Lung (tissue), 17 donors: ENCODE measurements at places on chromosomes 7 and 10. TPM values are rescaled to one million over a fixed set of nuclear protein-coding genes. Genes with fewer than 3 reads are reported as not detected.

GRCh38 chr7:43593010-43593409, 10.1 kb downstream of the STK17A start:
- H3K27me3 ChIP-seq, result no peaks in the 10 kb centered on the region
- H3K4me1 ChIP-seq, result no peaks in the 10 kb centered on the region
- no peak overlapping the region for H3K27ac ChIP-seq
- H3K36me3 ChIP-seq, result no peaks in the 10 kb centered on the region
- H3K4me3 ChIP-seq, result no peak overlapping the region
- no peak for DNase-seq

Gene ADAM22
- total RNA-seq, result 1.7 TPM

GRCh38 chr7:13852281-13852968, 137.0 kb downstream of the ETV1 start:
- H3K4me3 ChIP-seq, result no peak overlapping the region
- peaks cover 25% of the 10 kb centered on the region for H3K4me1 ChIP-seq
- no peak overlapping the region for H3K27ac ChIP-seq
- H3K36me3 ChIP-seq, result no peaks in the 10 kb centered on the region
- no peaks in the 10 kb centered on the region for H3K27me3 ChIP-seq
- DNase-seq, result no peak

DNA sequence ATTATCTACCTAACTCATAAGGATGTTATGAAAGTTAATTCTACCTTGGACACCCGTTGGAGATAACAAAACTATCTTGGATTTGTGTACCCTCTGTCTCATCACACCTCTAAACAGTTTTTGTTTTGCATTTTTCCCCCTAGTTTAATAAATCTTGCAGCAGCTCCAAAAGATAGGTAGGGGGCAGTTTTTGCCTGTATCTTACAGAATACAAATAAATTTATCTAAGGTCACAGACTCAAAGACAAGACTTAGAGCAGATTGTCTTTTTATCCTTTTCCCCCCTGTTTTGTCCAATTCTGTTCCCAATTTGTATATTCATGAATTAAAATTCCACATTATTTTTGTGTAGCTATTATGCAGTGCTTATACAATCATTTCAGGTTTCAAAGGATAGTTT, 5.0 kb upstream of the SORCS1 start:
- no peak overlapping the region for H3K27ac ChIP-seq
- H3K36me3 ChIP-seq, result no peaks in the 10 kb centered on the region
- H3K27me3 ChIP-seq, result peaks cover 31% of the 10 kb centered on the region
- H3K4me1 ChIP-seq, result peaks cover 5% of the 10 kb centered on the region
- no peak for DNase-seq

Gene THNSL1
- 8.6 TPM for total RNA-seq

Gene CC2D2B
- total RNA-seq, result 0.74 TPM

Gene PON1
- 0.20 TPM for total RNA-seq

- no peak for DNase-seq
- no peaks in the 10 kb centered on the region for H3K36me3 ChIP-seq
- no peaks in the 10 kb centered on the region for H3K27me3 ChIP-seq
- H3K4me3 ChIP-seq, result no peak overlapping the region
- no peaks in the 10 kb centered on the region for H3K4me1 ChIP-seq
Measured at GRCh38 chr7:22385326-22385725, 28.4 kb upstream of the RAPGEF5 start.

GRCh38 chr7:139829025-139829774, at the start of gene TBXAS1:
TSS of gene TBXAS1 (plus strand) at chr7:139829264. CDS start at chr7:139829391, 127 bp downstream.
- peak; percentile 85 for DNase-seq
- no peaks in the 10 kb centered on the region for H3K36me3 ChIP-seq
- H3K27me3 ChIP-seq, result no peaks in the 10 kb centered on the region
- H3K27ac ChIP-seq, result no peak within 1 kb of the TSS
- H3K4me3 ChIP-seq, result peak within 1 kb of the TSS; percentile 28

GRCh38 chr7:29488977-29489376, 74.7 kb upstream of the PRR15 start:
- peak; percentile 18 for DNase-seq
- no peak overlapping the region for H3K4me3 ChIP-seq
- H3K36me3 ChIP-seq, result no peaks in the 10 kb centered on the region
- H3K27me3 ChIP-seq, result peaks cover 4% of the 10 kb centered on the region

DNA sequence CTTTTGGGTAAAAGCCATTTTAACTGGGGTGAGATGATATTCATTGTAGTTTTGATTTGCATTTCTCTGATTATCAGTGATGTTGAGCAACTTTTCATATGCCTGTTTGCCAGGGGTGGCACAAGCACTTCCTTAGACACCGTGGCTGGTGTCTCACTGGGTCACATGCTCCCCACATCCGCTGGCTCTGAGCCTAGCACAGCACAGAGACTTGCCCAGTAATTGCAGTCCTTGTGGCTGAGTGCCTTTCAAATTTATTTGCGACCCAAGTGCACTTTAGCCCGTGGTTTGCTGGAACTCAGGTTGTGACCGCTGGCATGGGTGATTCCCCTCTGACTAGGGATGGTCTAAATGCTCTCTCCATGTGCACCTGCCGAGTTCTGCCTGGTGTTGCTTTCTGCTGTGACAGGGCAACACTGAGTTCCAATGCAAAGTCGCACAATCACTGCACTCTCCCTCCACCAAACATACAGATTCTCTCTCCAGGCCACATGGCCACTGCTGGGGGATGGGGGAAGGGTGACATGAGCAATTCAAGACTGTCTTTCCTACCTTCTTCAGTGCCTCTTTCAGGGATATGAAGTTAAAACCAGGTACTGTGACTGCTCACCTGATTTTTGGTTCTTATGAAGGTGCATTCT, 66.5 kb downstream of the ZNF277 start:
- no peak for DNase-seq
- no peak overlapping the region for H3K27ac ChIP-seq
- no peaks in the 10 kb centered on the region for H3K36me3 ChIP-seq

DNA sequence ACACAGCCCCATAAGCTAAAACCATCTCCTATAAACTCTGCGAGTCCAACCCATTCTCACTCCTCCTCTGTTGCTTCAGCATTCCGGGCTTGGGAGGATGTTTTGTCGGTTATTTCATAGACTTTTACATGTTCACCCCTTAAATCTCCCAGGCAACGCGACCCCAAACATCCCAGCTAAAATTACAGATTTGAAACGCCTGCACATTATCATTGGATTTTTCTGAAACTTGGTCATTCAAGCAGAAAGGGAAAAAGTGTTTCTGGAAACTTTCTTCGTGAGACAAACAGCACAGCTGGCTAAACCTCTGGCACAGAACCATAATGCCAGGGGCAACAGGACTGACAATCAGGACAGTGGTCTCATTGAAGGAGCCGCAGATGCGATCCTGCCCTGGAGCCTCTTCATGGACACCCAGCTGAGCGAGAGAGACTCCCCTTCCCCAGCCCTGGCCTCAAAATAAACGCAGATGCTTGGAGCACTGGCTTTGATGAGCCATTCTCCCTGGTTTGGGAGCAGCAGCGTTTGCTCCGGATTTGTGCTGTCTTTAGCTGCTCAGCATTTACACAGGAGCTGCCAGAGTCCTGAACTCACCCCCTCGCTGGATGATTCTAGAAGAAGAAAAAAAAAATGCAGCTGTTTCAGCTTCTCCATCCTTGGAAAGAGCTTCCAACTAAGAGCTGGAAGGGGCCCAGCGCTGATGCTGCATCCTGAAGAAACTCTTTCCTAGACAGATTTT, 30.1 kb downstream of the AFAP1L2 start:
- no peaks in the 10 kb centered on the region for H3K27me3 ChIP-seq
- peaks cover 20% of the 10 kb centered on the region for H3K4me1 ChIP-seq
- no peaks in the 10 kb centered on the region for H3K36me3 ChIP-seq
- DNase-seq, result peak; percentile 89
- no peak overlapping the region for H3K27ac ChIP-seq
